Cardiac muscle cell (in vitro differentiated cells and primary cell): ENCODE measurements at places on chromosomes 4 and X. TPM values are rescaled to one million over a fixed set of nuclear protein-coding genes. Genes with fewer than 3 reads are reported as not detected.

DNA sequence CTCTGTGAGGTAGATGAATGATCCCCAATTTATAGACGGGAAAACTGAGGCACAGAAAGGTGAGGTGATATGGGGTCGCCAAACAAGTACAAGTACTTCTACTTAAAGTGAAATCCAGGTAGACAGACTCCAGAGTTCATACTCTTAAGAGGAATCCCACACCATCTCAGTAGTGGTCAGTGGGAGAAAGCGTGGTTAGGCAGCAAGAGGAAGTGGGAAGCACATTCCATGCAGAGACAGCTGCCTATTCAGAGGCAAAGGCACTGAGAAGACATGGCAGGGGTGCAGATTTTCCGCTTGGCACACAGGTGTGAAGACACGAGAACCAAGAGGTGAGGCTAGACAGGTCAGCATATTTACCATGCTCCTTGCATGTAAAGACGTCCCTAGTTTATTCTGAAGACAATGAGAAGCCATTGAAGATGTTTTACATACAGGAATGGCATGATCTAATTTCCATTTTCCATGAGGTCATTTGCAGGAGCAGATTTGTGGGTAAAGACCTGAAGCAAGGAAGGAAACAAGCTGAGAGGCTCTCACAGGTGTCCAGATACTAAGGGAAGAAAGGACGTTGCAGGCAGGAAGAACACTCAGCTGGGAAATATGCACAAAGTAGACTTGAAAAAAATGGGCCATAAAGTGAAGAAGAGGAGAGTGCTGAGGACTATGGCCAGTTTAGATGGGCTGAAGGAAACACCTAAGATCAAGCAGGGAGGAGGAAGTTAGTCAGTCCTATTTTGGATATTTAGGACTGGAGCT, 17.3 kb upstream of the CLNK start:
- no peak overlapping the region for H3K4me3 ChIP-seq
- no peaks in the 10 kb centered on the region for H3K36me3 ChIP-seq
- no peak for DNase-seq
- H3K27ac ChIP-seq: no peak overlapping the region

- no peak overlapping the region for H3K27ac ChIP-seq
- no peaks in the 10 kb centered on the region for H3K36me3 ChIP-seq
- no peak overlapping the region for H3K4me3 ChIP-seq
These were observed 334.2 kb downstream of the FSTL5 start for GRCh38 chr4:161829591-161829990.

DNA sequence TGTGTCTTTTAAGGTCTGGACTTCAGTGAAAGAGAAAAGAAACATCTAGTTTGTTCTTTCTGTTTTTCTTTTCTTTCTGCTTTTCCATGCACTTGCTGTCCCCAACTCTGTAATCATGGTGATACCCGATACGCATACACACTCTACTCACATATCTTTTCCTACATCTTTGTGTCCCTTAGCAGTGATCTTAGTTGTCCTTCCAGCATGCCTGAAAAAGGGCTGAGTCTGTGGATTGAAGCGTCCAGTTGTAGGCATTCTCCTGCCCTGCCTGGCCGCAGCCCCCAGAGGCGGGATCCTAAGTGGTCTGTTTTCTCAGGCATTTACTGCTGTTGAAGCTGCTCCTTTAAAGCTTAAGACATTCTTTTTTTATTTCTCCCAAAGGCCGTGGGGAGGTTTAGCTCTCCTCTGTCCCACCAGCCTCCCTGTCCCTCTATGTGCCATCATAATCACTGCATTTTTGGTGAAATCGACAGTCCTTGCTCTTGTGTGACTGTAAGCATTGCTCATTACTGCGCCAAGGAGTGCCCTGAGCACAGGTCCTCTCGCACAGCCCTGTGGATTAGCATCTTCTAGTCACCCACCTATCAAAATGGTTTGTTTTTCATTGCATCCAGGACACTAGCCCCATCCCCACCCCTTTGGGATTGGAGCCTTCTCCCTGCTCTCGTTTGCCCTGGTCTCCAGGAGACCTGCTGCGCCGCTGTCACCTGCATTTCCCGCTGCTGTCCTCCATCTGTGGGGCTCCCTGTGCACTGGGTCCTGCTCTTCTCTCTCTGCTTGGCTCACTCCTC, 4.4 kb downstream of the RGS12 start:
- peaks cover 58% of the 10 kb centered on the region for H3K4me1 ChIP-seq
- H3K27me3 ChIP-seq: no peaks in the 10 kb centered on the region
- H3K27ac ChIP-seq: peak overlapping the region; percentile 6
- no peak for DNase-seq
- no peaks in the 10 kb centered on the region for H3K36me3 ChIP-seq

JAKMIP1 gene
- 0.14 and 1.2 TPM in 2 replicates for total RNA-seq

DNA sequence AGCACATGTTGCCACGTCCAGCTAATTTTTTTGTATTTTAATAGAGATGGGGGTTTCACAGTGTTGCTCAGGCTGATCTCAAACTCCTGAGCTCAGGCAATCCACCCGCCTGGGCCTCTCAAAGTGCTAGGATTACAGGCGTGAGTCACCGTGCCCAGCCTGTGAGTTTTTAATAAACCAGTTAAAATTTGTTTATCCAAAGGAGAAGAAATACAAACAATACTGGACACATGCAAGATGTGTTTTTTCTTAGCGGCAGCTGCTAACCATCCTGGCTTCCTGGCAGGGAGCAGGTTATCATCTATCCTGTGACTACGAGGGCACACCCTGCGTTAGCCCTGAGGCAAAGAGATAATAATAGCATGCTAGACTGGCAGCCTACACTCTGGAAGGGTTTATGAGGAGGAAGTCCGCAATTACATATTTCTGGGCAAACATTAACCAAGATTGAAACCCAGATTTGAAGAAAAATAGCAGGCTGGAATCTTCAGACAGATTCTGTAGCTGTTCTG, 191.4 kb downstream of the SPRY1 start:
- H3K4me1 ChIP-seq: peaks cover 6% of the 10 kb centered on the region
- no peaks in the 10 kb centered on the region for H3K27me3 ChIP-seq
- DNase-seq: peak; percentile 37
- no peak overlapping the region for H3K4me3 ChIP-seq
- no peak overlapping the region for H3K27ac ChIP-seq

- H3K27me3 ChIP-seq: no peaks in the 10 kb centered on the region
- H3K27ac ChIP-seq: no peak overlapping the region
- peaks cover 7% of the 10 kb centered on the region for H3K4me1 ChIP-seq
- H3K4me3 ChIP-seq: no peak overlapping the region
- no peak for DNase-seq
These were observed 365.7 kb upstream of the MAD2L1 start for GRCh38 chr4:120432301-120432860.

GRCh38 chr4:153571006-153571545, 104.9 kb downstream of the TMEM131L start:
- DNase-seq: no peak
- H3K4me1 ChIP-seq: peaks cover 6% of the 10 kb centered on the region
- H3K4me3 ChIP-seq: no peak overlapping the region
- H3K36me3 ChIP-seq: no peaks in the 10 kb centered on the region
- no peaks in the 10 kb centered on the region for H3K27me3 ChIP-seq

PNMA6E gene
- total RNA-seq: 0.06 TPM in 1 of 2 replicates, not detected in the other

DNA sequence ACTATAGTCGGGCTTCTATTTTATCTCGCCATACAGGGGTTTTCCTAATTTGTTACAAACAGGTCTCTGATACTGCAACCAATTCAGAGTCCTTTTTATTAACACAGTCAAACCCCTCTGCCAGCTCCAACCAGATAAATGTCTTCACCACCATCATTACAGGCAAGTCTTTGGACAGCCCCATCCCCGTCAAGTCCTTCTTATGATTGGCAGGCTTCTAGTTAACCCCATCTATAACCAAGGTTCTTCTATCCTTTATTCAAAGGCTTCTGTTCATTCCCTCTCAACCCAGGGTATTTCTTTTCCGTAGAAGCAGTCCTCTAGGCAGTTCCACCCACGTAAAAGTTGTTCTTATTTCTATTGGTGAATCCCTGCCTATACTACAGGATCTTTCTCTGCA, 29.9 kb upstream of the FOXR2 start:
- DNase-seq: no peak
- H3K4me1 ChIP-seq: no peaks in the 10 kb centered on the region
- no peaks in the 10 kb centered on the region for H3K27me3 ChIP-seq
- H3K27ac ChIP-seq: no peak overlapping the region

GRCh38 chr4:92520563-92520962, 216.8 kb downstream of the GRID2 start:
- no peak overlapping the region for H3K27ac ChIP-seq
- H3K36me3 ChIP-seq: no peaks in the 10 kb centered on the region
- H3K27me3 ChIP-seq: no peaks in the 10 kb centered on the region
- no peak for DNase-seq

DNA sequence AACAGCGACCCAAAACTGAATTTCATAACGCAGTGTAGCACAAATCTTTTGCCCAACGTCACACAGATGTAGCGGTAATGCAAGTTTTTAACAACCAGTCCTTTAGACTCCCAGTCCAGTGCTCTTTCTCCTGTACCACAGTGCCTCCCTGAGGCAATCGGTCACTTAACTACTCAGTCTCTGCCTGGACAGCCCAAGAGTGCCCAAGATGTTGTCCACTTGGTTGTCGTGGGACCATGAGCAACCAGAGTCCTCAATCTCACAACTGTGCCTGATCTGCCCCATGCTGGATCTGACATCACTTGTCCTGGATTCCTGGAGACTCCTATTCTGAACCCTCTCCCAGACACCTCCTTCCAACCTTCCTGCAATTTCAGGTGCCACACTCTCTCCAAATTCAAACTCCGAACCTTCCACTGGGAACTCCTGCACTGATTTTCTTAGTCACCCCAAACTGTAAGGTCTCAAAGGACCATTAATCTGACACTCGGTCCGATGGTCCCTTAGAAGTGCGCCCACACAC, 702 bp downstream of the MMGT1 start:
- no peaks in the 10 kb centered on the region for H3K36me3 ChIP-seq
- peak overlapping the region; percentile 94 for H3K27ac ChIP-seq
- DNase-seq: peak; percentile 19
- H3K4me1 ChIP-seq: no peaks in the 10 kb centered on the region

GRCh38 chrX:17167915-17168314, 207.1 kb upstream of the NHS start:
- H3K27ac ChIP-seq: no peak overlapping the region
- DNase-seq: no peak
- H3K4me3 ChIP-seq: no peak overlapping the region
- H3K36me3 ChIP-seq: no peaks in the 10 kb centered on the region
- no peaks in the 10 kb centered on the region for H3K4me1 ChIP-seq

DNA sequence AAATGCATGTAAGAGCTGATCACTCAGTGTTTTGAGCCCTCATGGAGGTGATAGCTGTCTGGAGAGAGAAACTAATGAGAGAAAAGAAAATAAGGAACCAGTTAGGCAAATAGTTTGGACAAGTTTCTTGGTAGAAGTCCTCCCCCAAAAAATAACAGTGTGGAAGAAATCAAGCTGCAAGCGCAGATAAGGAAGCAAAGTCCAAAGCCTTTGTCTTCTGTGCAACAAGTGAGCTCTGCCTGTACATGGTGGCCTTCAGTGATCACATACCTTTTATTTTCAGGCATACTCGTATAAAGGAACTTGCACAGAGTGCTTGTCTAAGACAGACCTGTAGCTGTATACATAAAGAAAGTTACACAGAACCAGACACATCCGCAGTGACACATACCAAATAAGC, 2.5 kb upstream of the UGT2A3 start:
- H3K27ac ChIP-seq: no peak overlapping the region
- no peak overlapping the region for H3K4me3 ChIP-seq
- no peak for DNase-seq

RAP1GDS1 gene
- 40.7 and 42.8 TPM in 2 replicates for total RNA-seq

CXXC4 gene
- 12.6 and 20.2 TPM in 2 replicates for total RNA-seq
